ENCODE measurements at places on chromosomes 11 and 22.

GRCh38 chr22:34804604-34805003, 261.4 kb upstream of the ISX start:
- no peaks in the 10 kb centered on the region for H3K36me3 ChIP-seq
- H3K4me3 ChIP-seq: no peak overlapping the region
- no peak for DNase-seq

DNA sequence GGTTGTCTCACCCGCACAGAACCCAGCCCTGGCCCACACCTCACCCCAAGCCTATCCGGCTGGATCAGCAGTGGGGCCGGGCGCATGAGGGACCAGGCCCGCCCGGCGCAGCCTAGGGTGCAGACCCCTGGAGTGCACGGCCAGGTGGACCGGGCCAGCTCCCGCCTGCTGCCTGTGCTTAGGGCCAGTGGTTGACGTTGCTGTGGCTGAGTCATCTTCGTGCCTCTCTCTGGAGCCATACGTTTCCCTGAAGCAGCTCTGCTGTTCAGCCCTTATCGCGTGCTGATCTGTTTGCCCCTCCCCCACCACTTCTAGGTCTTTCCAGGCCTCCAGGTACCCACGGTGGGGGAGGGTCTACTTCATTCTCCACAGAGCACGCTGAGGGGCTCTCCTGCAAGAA, 39.5 kb downstream of the CDKN1C start:
- no peak overlapping the region for H3K27ac ChIP-seq
- H3K27me3 ChIP-seq: no peaks in the 10 kb centered on the region
- H3K4me3 ChIP-seq: no peak overlapping the region

DNA sequence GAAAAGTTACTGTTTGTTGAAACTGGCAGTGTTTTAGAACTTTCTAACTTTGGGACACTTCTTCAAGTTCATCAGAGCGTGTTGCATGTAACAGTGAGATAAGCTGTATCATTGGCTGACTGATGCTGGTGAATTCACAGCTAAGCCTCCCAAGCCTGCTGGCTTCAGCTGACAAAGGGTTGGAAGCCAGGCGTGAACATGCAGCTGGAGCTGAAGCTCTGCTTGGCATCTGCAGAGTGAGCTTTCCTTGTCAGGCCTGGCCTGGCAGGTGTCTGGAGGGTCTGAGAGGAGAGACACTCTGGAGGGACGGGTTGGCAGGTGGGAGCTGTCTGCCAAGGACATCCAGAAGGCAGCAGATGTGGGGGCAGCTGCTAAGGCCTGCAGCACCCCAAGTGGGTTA, 1.5 kb downstream of the AMPD3 start:
- peak overlapping the region; percentile 48 for H3K4me3 ChIP-seq
- H3K27ac ChIP-seq: no peak overlapping the region
- peaks cover 14% of the 10 kb centered on the region for H3K4me1 ChIP-seq
- DNase-seq: no peak

DNA sequence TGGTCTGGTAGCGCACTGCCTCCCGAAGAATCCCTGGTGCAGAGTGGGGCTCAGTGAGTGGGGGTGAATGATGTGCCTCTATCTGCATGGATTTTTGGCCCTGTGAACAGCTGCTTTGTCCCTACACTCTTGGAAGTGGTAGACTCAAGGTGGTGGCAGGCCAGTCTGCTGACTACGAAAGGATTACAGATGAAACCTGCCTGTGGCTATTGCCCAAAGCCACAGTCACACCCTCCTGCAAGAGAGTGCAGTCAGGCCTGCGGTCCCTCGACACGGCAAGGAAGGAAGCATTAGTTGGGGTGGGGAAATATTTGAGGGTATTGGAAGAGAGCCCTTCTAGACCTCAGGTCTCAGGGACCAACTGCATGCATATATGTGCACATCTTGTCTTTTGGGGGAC, 63.7 kb downstream of the DSCAML1 start:
- no peak overlapping the region for H3K27ac ChIP-seq
- no peak for DNase-seq
- H3K36me3 ChIP-seq: no peaks in the 10 kb centered on the region
- no peak overlapping the region for H3K4me3 ChIP-seq
- no peaks in the 10 kb centered on the region for H3K27me3 ChIP-seq

DNA sequence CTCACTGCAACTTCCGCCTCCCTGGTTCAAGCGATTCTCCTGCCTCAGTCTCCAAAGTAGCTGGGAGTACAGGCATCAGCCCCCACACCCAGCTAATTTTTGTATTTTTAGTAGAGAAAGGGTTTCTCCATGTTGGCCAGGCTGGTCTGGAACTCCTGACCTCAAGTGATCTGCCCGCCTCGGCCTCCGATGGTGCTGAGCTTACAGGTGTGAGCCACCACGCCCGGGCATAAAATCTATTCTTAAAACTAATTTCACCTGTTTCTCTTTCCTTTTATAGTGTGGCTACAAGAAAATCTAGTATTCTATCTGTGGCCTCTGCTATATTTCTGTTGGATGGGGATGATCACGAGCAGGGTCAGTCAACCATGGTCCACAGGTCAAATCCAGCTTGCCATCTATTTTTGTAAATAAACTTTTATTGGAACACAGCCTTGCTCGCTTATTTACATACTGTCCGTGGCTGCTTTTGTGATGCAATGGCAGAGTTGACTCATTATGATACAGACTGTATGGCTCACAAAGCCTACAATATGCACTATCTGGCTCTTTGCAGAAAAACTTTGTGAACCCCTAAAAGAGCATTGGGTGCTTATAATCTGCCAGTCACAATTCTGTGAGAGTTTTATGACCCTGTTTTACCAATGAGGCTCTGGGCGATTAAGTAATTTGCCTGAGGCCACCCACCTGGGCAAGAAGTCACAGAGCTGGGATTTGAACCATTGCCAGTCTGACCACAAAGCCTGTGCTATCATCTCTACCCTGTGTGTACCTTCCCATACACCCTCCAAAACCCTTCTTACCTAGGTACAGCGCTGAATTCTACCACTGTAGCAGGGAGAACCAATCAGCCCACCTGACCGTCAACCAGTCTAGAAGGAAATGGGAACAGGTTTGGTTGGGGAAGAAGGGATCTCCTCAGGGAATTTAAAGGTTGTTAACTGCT, 28.3 kb downstream of the SLC1A2 start:
- peaks cover 9% of the 10 kb centered on the region for H3K4me1 ChIP-seq
- H3K4me3 ChIP-seq: no peak overlapping the region
- peaks cover 7% of the 10 kb centered on the region for H3K27me3 ChIP-seq

GRCh38 chr22:32080904-32081303, 37.8 kb downstream of the SLC5A1 start:
- H3K27me3 ChIP-seq: no peaks in the 10 kb centered on the region
- H3K4me1 ChIP-seq: peaks cover 53% of the 10 kb centered on the region
- H3K27ac ChIP-seq: no peak overlapping the region
- H3K36me3 ChIP-seq: peaks cover 14% of the 10 kb centered on the region
- no peak for DNase-seq

DNA sequence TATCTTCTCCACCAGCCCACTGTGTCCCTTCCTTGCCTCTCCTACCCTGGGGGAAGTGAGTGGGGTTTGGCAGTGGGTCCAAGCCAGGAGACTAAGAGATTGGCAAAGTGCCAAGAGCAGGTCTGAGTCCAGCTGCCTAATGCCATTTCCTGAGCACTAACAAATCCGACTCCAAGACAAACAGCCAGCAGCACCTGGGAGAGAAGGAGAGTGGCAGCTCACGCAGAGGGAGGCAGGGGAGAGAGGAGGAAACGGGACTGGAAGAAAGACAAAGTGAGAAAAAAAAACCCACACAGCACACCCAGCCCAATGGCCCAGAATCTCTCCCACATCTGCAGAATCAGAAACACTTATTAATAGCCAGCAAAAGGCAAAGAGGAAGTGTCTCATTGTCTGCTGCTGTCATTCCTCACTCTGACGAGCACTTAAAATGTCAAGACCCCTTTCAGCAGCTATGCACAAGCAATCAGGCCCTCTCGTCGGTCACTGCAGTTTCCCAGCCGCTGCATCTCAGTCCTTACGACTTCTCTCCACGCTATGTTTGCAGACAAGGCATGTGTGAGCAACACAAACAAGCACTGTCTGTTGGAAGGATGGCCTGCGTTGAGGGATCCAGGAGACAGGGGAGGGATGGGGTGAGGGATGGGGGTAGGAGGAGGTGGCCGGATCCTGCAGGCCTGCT, 558.4 kb upstream of the CADM1 start:
- H3K4me3 ChIP-seq: no peak overlapping the region
- peaks cover 55% of the 10 kb centered on the region for H3K27me3 ChIP-seq
- no peak for DNase-seq
- peaks cover 8% of the 10 kb centered on the region for H3K4me1 ChIP-seq
- H3K27ac ChIP-seq: no peak overlapping the region

GRCh38 chr11:20451568-20451967, 64.1 kb downstream of the PRMT3 start:
- no peaks in the 10 kb centered on the region for H3K4me1 ChIP-seq
- DNase-seq: no peak
- H3K27ac ChIP-seq: no peak overlapping the region
- peaks cover 11% of the 10 kb centered on the region for H3K36me3 ChIP-seq
- no peak overlapping the region for H3K4me3 ChIP-seq

- DNase-seq: no peak
- peak overlapping the region; percentile 79 for H3K4me3 ChIP-seq
- H3K36me3 ChIP-seq: no peaks in the 10 kb centered on the region
Measured at GRCh38 chr11:111938687-111939160, 1.6 kb downstream of the DIXDC1 start.

GRCh38 chr22:23796461-23796860, 9.7 kb downstream of the SMARCB1 start:
- no peak for DNase-seq
- H3K27me3 ChIP-seq: no peaks in the 10 kb centered on the region
- peaks cover 9% of the 10 kb centered on the region for H3K4me1 ChIP-seq

- H3K36me3 ChIP-seq: no peaks in the 10 kb centered on the region
- no peaks in the 10 kb centered on the region for H3K4me1 ChIP-seq
- H3K27ac ChIP-seq: no peak overlapping the region
- H3K4me3 ChIP-seq: no peak overlapping the region
Measured at GRCh38 chr11:7787239-7787638, 9.5 kb downstream of the OR5P2 start.

- peak overlapping the region; percentile 44 for H3K27ac ChIP-seq
- no peaks in the 10 kb centered on the region for H3K27me3 ChIP-seq
- DNase-seq: no peak
- peak overlapping the region; percentile 50 for H3K4me3 ChIP-seq
Measured at GRCh38 chr11:86202013-86202336, 42.6 kb upstream of the EED start.

DNA sequence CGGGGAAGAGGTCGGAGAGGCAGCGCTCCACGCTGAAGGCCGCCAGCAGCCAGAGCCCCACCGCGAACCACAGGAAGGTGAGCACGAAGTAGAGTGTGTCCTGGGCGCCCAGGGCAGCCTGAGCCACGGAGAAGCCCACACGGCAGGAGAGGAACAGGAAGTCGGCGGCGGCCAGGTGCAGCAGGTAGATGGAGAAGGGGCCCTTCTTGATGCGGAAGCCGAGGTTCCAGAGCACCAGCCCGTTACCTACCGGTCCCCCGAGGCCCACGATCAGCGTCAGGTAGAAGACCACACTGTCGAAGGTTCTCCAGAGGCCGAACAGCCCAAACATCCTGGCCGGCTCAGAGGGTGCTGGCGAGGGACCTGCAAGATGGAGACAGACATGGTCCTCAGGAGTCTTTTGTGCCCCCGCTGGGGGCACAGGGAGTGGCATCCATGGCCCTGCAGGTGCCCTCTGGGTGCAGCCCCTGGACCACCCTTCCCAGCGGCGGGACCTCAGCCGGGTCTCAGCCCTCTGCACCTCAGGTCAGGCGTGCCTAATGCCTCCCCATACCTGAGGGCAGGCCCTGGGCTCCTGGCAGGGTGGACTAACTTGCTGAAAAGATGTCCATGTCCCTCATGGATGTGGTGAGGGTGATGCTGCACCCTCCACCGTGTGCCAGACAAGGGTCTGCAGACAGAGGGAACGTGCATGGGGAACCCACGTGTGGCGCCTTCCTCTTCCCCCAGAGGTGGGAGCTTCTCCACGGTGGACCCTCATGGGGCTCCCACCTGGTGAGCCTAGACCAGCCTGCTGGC, at the start of gene MRGPRG:
TSS of gene MRGPRG (minus strand) at position 331 of the 798 bp plus-strand sequence. CDS start at position 331, 0 bp downstream.
- H3K27me3 ChIP-seq: peaks cover 93% of the 10 kb centered on the region
- no peak within 1 kb of the TSS for H3K4me3 ChIP-seq
- no peaks in the 10 kb centered on the region for H3K36me3 ChIP-seq
- H3K4me1 ChIP-seq: peaks cover 5% of the 10 kb centered on the region
- DNase-seq: peak; percentile 13
- no peak within 1 kb of the TSS for H3K27ac ChIP-seq

GRCh38 chr22:29813563-29813962, 24.5 kb downstream of the ASCC2 start:
- peaks cover 48% of the 10 kb centered on the region for H3K4me1 ChIP-seq
- peaks cover 75% of the 10 kb centered on the region for H3K36me3 ChIP-seq
- H3K27ac ChIP-seq: peak overlapping the region; percentile 6
- DNase-seq: no peak

- no peak overlapping the region for H3K27ac ChIP-seq
- H3K27me3 ChIP-seq: peaks cover 13% of the 10 kb centered on the region
- no peak overlapping the region for H3K4me3 ChIP-seq
- DNase-seq: no peak
- H3K4me1 ChIP-seq: no peaks in the 10 kb centered on the region
Measured at GRCh38 chr11:79362206-79362757, 78.5 kb downstream of the TENM4 start.

- DNase-seq: no peak
- no peak overlapping the region for H3K4me3 ChIP-seq
- no peaks in the 10 kb centered on the region for H3K36me3 ChIP-seq
Measured at GRCh38 chr22:27139935-27140511, 482.6 kb downstream of the MIAT start.

GRCh38 chr11:2190657-2191471, 19.2 kb upstream of the TH start:
- H3K36me3 ChIP-seq: no peaks in the 10 kb centered on the region
- no peak overlapping the region for H3K27ac ChIP-seq
- DNase-seq: no peak

- H3K27ac ChIP-seq: no peak overlapping the region
- no peaks in the 10 kb centered on the region for H3K27me3 ChIP-seq
- H3K4me3 ChIP-seq: no peak overlapping the region
- no peak for DNase-seq
- no peaks in the 10 kb centered on the region for H3K36me3 ChIP-seq
Measured at GRCh38 chr11:37841016-37841415, 1243.0 kb upstream of the RAG2 start.

DNA sequence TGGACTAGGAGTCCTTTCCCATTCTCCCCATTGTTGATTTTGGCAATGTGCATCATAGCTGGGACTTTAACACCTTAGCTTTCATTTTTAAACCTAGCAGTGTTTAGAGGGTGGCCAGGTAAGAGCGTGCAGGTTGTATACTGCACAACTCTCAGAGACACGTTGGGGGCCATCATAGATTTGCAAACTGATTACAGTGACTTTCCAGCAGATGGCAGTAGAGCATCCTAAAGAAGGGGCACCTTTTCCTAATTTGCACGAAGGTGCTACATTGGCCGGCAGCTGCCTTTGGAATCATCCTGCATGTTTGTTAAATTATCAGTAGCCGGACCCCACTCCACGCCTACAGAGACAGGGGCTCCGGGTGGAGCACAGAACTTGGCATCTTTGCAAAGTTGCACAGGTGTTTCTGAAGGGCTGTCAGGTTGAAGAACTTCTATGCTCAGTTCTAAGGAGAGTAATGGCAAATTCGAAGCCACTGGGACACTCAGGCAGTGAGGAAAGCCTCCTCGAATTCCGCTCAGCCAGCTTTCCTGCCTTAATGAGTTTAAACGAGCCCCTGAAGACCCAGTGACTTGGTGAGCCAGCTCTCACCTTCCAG, 7.7 kb downstream of the LHFPL7 start:
- H3K27ac ChIP-seq: no peak overlapping the region
- DNase-seq: no peak
- H3K36me3 ChIP-seq: no peaks in the 10 kb centered on the region
- H3K4me1 ChIP-seq: no peaks in the 10 kb centered on the region

GRCh38 chr11:9169595-9170295, 78.3 kb upstream of the SCUBE2 start:
- H3K27ac ChIP-seq: no peak overlapping the region
- peaks cover 11% of the 10 kb centered on the region for H3K4me1 ChIP-seq
- no peak overlapping the region for H3K4me3 ChIP-seq
- H3K27me3 ChIP-seq: no peaks in the 10 kb centered on the region
- no peak for DNase-seq
